Anterior cingulate cortex (tissue), 58 donors: ENCODE measurements at places on chromosomes 4 and X.

DNA sequence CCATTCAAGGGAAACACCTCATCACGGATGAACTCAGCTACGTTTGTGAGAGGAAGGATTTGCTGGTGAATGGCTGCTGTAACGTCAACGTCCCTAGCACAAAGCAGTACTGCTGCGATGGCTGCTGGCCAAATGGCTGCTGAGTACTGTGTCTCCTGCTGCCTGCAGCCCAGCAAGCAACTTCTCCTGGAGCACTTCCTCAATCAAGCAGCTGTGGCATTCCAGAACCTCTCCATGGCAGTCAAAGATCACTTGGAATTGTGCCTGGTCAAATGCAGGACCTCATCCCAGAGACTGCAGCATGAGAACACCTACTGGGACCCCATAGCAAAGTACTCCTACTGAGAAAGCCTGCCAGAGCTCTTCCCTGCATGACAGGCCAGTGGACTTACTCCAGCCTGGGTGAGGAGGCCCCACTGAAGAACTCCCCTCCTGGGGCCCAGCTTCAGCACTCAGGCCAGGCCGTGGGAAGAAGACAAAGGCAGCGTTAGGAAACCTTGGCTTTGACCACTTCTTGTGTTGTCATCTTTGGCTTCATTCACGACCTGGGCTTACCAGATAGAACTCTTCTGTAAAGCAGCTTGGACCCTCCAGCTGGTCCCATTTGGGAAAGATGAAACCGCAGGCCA, 244.3 kb downstream of the RBMX2 start:
- no peak for DNase-seq

DNA sequence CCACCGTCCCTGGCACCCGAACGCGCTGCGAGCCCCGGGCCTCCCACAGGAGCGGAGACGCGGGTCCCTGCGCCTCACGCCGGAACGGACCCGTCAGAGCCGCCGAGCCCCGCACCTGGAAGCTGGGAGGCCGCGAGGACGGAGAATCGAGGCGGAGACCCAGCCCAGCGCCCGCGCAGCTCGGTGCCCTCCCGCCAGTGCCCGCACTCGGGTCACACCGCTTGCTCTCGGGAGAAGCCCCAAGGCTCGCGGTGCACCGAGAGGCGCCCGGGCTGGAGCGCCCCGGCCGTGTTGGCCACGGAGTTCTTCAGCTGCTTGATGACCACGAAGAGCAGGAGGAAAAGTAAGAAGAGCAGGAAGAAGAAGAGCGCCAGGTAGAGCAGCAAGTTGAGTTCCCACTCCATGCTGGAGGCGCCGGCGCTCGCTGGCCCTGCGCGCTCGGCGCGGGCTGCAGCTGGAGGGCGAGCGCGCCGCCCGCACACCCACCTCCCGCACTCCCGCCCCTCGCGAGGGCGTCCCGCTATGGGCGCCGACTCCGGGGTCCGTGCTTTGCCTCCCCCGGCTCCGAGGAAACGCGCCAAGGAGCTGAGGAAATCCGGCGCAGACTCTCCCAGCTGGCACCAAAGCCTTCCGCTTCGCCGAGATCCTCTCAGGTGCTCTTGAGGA, at the start of gene SMIM43:
TSS of gene SMIM43 (minus strand) at position 463 of the 666 bp plus-strand sequence. CDS start at position 404, 59 bp downstream.
- no peak for DNase-seq

GRCh38 chr4:147481577-147482109, 746 bp downstream of the EDNRA start:
- DNase-seq = no peak

DNA sequence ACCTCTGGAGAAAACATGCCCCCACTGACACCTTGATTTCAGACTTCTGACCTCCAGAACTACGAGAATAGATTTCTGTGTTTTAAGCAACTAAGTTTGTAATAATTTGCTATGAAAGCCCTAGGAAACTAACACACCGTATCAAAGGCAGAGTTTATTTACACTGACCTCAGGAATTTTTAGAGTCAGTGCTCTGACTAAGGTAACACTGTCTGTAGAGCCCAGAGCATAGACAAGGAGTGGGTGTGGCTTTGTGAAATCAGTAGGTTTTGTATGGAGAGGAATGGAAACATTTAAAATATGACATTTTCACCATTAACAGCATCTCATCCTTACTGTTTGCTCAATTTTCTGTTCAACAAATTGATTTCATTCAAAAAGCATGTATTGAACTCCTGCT, 764.4 kb upstream of the PCDH10 start:
- no peak for DNase-seq

DNA sequence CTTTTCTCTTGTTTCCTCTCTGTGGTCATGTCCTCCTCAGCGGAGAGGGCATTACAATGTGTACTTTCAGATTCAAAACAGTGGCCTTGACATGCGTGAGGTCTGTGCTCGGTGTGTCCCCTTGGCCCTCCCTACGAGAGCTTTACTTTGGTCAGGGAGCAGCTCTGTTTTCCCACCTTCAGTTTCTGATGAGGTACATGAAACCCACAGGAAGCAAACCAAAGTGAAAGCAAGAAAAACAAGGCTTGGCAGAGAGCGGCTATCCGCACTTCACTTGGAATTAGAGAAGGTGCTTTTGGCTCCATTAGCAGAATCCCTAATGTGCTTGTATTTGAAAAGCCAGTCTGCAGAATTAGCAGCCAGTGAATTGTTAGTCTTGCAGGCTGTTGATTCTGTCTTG, 19.5 kb upstream of the BOD1L1 start:
- DNase-seq = no peak

GRCh38 chr4:183249854-183250253, 70.2 kb downstream of the CLDN22 start:
- DNase-seq = no peak

DNA sequence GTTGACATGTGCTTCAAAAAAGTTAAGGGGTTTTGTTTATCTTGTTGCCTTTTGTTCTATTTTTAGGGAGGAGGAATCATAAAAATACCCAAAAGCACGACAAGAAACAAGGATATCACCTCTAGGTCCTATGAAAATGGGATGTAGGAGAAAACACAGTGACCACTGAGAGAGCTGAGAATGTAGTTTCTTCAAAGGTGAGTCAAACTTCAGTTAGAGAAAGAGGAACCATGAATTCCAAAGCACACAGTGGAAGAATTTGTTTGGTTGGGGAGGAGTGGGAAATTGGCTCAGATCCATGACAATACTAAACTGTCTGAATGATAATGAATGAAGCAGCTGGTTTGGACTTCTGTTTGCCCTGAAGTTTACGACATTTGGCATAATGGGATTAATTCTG, 19.1 kb upstream of the FRYL start:
- no peak for DNase-seq

DNA sequence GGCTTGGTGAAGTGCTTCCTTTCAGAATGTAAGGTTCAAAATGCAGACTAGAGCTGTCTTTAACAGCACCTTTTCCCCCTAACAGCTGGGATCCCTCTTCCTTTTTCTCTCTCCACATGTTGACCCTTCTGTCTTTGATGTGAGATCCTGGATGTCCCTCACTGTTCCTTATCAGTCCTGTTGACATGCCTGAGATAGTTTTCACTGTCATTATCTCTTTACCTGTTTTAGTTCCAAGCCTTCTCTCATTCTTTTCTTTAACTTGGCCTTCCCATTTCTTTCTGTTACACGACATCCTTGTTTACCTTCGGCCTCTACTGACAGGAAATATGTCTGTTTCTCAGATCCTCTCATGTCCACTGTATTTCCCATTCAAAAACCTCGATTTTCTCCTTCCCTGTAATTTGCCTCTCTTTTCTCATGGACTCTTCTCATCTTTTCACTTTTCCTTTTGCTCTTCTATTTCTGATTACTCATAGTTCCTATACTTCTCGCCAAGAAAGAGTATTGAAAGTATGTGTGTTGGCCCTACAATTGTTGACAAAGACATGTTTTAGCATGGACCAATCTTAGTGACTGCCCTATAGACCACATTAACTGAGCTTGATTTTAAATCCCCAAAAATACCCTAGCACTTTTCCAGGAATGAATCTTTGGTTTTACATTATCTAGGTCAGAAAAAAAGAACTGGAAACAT, 1.2 kb upstream of the SOWAHB start:
- no peak for DNase-seq

GRCh38 chr4:147940171-147940570, 208.3 kb downstream of the ARHGAP10 start:
- peak; percentile 16 for DNase-seq

DNA sequence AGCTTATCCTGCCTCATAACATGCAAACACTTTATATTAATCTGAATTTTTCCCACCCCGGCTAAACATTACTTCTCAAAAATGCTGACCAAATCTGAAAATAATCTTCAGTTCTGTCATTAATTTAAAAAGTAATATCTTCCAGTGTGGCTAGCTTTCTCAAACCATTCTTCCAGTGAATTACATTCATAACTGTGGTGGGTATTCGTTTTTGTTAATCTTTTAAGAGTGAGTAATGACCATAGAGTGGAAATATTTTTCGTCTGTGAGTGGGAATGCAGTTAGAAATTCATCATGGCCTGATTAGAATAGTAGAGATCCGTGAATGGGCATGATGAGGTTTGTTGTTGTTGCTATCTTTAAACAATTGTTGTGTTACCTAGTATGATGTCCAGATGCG, 138.6 kb upstream of the SFRP2 start:
- DNase-seq = no peak

DNA sequence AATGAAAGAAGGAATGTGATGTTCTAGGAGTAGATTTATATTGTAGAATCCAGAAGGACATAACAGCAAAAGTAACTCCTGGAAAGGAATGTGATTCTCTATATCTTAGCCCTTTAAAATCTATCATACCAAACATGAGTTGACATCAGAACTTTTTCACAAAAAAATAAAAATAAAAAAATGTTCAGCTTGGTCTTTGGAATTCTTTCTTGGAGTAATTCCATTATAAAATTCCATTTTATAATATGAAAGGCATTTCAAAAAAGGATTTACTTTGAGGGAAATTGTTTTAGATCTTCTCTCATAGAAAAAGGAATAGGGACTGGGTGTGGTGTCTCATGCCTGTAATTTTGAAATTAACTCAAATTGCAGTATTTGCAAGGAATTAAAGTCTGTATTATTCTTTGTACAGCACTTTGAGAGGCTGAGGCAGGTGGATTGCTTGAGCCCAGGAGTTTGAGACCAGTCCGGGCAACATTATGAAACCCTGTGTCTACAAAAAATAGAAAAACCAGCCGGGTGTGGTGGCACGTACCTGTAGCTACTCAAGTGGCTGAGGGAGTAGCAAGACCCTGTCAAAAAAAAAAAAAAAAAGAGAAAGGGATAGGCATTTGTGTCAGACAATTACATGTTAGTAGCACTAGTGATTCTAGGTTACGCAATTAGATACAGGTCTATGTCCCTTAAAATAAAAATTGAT, 134.9 kb downstream of the SLC4A4 start:
- DNase-seq = no peak

DNA sequence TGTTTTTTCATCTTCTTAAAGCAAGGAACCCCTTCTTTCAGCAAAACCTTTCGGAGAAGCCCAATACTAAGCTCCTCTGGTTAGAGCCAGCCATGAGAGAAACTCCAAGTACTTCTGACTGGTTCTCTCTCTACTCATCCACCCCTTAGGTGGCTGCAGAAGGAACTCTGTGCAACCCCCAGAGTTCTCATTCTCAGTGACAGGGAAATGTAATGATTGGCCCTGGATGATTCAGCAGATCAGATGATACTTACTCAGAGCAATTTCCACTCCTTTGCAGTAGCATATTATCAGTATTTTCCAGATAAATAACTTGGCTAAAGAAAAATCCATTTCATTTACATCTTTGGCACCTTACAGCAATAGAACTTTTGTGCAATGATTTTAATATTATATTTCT, 3.2 kb downstream of the SPP1 start:
- DNase-seq = no peak

GRCh38 chr4:74758551-74759145, 35.7 kb downstream of the BTC start:
- DNase-seq = no peak

GRCh38 chr4:181777518-181777917, 465.7 kb upstream of the TENM3 start:
- DNase-seq = no peak

- no peak for DNase-seq
Observed at GRCh38 chrX:81378560-81378959, 176.7 kb downstream of the SH3BGRL start.

- no peak for DNase-seq
Observed at GRCh38 chrX:102604327-102604726, 5.0 kb downstream of the ARMCX5 start.

GRCh38 chr4:152100379-152101201, 339.8 kb upstream of the GATB start:
- no peak for DNase-seq

GRCh38 chr4:81227138-81227537, 12.1 kb upstream of the PRKG2 start:
- no peak for DNase-seq

GRCh38 chr4:23485801-23486200, 404.0 kb downstream of the PPARGC1A start:
- no peak for DNase-seq

DNA sequence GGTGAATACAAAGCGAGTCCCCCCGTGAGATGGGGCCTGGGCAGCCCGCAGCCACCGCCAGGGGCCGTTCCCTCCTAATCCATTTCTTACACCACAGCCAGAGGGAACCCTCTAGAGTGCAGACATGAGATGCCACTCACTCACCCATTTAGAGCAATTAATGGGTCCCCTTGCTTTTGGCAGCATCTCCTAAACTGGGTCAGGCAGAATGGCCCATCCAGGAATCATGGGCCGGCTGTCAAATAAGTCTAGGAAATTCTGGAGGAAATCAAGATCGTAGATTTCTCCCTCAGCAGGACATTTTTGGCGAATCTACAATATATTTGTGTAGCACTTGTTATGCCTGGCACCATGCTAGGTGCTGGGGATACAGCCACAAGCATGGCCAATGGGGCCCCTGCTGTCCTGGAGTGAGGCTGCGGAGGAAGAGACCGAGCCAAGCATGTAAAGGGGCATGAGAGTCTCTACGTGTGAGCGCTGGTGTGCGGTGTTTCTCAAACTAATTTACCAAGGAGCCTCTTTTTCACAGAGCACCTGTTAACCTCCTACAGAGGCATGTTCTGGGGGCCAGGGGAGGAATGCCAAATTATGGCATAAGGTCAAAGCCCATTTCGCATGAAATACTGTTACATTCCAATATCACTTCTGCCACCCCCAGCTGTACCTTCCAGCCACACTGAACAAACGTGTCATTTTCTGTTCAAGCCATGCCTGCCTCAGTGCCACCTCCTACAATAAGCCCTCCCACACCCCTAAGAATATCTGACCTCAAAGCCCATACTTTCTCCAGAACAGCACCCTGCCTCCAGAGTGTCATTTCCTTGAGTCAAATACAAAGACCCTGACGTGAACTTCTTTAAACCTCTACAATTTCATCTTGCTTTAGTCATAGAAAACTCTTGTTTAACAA, 28.1 kb upstream of the JAKMIP1 start:
- no peak for DNase-seq

GRCh38 chr4:85961887-85962286, 398.0 kb downstream of the MAPK10 start:
- no peak for DNase-seq
